T47D (cell line): ENCODE measurements at places on chromosomes 6 and 20.

GRCh38 chr6:148440877-148441453 lies 98.3 kb downstream of the SASH1 start:
- DNase-seq: peak; percentile 89

GRCh38 chr6:52304983-52305390 lies 20.4 kb upstream of the MCM3 start:
- no peak for DNase-seq

DNA sequence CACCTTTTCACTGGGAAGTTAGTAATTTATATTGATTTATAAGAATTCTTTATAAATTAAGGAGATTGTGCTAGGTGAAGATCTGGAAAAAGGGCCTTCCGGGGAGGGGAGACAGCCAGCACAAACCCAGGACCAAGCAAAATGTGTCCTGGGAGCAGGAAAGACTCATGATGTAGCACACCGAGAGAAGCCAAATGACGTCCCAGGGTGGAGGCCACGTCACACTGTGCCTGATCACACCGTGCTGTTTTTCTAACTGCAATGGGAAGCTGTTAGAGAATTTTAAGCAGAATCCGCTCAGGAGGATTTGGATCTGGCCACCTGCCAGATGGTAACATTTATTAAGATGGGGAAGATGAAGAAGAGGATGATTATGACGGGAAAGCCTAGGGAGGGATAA lies 72.7 kb upstream of the AKAP12 start:
- DNase-seq: no peak

DNA sequence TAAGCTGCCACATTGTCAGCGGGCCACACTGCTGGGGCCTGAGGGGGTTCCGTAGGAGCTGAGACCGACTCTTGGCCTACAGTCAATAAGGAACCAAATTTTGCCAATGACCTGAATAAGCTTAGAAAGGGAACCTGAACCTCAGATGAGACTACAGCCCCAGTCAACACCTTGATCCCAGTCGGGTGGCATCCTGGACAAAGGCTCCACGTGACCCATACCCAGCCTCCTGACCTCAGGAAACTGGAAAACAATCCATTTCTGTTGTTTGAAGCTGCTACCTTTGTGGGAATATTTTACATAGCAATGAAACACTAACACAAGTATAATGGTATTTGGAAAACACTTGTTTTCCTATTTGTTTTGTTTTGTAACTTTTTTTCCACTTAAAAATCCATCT lies 179.9 kb upstream of the RALGAPA2 start:
- no peak for DNase-seq

DNA sequence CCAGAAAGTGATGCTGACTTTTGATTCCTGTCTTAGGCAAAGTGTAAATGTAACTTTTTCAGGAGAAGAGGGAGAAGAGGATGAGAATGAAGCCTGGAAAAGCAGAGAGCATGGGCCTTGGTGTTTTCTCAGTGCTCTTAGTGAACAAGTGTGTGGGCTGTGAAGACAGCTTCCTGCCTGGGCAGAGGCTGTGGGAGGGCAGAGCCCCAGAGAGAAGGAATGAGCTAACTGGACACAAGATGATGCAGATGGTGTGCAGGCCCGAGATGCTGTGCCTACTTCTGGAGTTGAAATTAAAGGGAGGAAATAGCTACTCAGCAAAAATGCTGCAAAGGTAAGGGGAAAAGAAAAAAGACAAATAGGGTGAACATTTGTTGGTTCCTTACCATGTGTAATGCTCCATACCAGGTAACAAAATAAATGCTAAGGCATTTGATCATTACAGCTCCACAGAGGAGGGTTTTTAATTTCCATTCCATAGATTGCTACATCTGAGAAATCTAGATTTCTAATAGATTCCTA lies 87.0 kb upstream of the CEP162 start:
- DNase-seq: no peak

DNA sequence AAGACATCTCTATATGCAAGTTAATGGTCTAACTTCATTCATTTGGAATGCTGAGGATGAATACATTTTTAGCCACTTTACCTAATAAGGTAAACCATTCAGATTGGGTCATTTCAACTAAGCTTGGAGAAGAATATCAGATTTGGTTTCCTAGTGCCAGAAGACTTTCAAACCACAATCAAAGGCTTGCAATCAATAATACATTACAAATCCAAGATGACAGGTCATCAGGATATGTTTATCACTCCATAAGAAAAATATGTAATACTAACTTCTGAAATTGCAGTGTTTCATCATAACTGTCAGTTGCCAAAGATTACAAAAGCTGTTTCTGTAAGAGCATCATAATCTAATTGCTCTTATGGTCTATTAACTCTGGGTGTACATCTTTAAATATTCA lies 654.0 kb downstream of the COL12A1 start:
- DNase-seq: no peak

- no peak for DNase-seq
Observed at GRCh38 chr20:44714102-44714700, 968 bp upstream of the CCN5 start.

DNA sequence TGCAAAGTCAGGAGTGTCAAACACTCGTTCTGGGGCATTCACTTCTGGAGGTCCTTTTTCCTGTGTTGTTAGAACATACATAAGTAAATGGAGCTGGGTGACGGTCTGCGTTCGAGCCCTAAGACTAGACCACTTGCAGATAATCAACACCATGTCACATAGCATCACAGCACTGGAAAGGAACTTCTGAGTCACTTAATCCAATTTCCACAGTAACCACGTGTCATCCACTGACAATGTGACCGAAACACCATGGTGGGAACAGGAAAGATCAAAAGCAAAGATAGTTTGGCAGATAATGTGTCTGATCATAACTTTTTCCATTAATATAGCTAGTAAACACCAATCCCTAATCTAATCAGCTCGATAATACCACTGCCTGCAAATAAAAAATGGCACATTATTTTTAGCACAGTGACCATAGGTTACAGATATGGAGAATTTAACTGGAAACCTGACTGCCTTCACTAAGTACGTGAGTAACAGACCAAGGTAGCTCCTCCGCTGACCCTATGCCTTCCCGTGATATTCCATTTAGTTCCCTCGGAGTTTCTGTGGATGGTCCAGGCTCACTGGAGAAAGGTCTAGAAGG lies 34.8 kb downstream of the WRNIP1 start:
- DNase-seq: no peak

GRCh38 chr6:143194095-143194589 lies 133.5 kb downstream of the AIG1 start:
- no peak for DNase-seq

- no peak for DNase-seq
Observed at GRCh38 chr6:81693266-81693665, 59.2 kb downstream of the TENT5A start.

DNA sequence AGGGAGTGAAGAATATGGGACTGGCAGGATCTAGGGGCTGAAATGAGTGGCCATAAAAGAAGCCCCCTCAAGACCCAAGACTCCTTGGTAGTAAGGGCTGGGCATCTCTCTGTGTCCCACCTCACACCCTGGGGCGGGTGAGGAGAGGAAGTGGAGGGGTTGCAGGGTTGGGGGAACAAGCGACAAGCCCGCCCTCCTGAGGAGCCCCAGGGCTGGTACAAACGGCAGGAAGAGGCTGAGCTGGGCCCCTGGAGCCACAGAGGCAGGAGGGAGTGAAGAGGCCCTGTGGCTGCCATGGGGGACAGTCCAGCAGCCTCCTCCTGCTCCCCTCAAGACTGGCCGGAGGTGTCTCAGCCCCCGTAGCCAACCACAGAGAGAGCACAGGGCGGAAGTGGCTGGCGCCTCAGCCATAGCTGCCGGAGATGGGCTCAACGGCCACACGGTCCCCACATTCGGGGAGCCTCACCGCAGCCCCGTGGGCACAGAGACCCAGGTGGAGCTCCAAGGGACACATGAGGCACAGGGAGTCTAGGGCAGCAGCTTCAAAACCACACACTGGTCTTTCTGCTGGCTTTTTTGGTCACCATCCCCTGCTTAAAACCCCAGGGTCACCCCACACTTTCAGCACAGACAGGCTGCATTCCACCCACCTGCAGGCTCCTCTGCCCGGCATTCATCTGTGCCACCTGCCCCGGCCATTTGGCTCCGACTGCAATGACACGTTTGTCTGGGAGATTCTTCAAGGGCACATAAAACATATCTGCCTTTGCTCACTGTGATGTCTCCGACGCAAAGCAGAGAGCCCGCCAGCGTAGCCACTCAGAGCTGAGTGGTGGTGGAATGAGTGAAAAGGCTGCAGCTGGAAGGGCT lies 524 bp downstream of the C20orf203 start:
- no peak for DNase-seq

- DNase-seq: peak; percentile 34
Observed at GRCh38 chr6:36023996-36024795, at the start of gene SLC26A8. Gene SLC26A8 (minus strand): TSS chr6:36024641. CDS start chr6:36019707, 4,934 bp downstream.

GRCh38 chr6:32845384-32845884 lies 1.6 kb upstream of the PSMB8 start:
- no peak for DNase-seq
